Activated gamma-delta T cell (primary cell): ENCODE measurements at places on chromosomes 2 and 18.

DNA sequence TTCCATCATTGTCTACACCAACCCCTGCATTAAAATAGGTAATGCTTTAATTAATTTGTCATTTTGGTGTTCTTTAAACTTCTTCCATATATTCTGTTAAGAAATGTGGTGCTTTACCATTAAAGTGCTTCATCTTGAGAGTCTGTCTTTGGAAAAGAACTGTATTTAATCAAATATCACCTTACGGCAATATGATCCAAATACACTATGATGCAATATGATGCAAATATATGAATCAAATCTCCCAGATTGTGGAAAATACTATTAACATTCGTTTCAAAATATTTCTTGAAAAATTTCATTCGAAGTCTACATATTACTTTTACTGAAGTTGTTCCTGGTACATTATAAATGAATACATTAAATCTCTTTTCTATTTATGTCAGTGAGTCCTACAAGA, 23.0 kb downstream of the VPS4B start:
- DNase-seq: no peak

DNA sequence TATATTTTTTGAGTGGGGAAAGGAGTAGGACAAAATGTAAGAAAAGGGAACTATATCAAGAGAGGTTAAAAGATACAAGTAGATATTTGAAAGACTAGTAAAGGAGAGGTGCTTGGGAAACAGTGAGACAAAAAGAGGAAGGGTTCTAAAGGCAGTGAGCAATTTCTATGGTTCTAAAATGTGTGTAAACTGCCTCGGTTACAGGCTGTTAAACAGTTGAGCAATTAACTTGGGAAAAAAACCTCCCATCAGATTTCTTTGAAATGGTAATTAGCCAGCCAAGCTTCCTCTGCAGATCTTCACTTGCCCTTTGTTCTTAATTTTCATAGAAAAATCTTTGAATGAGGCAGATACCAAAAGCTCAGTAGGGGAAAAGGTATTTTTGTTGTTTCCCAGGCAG, 238.7 kb upstream of the KCNH7 start:
- DNase-seq: no peak

- DNase-seq: no peak
Observed at GRCh38 chr2:158637357-158637756, 157.8 kb upstream of the DAPL1 start.

GRCh38 chr18:44817831-44818473, 137.3 kb downstream of the SETBP1 start:
- no peak for DNase-seq

GRCh38 chr2:177124371-177124770, 88.2 kb upstream of the HNRNPA3 start:
- DNase-seq: no peak

DNA sequence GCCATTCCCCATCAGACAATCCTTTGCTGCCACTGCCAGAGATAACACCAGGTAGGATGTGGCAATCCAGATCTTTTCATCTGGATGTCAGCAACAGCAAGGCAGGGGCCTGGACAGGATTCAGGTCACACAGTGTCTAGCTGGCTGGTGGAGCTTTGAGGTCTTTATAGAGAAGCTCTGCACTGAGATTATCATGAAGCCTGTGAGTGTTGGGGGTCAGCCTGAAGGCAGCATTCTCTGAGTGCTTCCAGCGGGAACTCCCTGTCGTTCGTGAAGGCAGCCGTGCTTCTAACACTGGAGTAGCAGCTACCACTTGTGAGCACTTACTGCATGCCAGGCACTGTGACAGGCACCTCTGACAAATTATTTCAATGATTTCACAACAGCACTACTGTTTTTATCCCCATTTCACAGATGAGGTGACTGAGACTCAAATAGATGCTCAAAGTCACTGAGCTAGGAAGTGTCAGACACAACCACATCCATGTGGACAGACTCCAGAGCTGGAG, 85.7 kb downstream of the SEMA4F start:
- DNase-seq: no peak

DNA sequence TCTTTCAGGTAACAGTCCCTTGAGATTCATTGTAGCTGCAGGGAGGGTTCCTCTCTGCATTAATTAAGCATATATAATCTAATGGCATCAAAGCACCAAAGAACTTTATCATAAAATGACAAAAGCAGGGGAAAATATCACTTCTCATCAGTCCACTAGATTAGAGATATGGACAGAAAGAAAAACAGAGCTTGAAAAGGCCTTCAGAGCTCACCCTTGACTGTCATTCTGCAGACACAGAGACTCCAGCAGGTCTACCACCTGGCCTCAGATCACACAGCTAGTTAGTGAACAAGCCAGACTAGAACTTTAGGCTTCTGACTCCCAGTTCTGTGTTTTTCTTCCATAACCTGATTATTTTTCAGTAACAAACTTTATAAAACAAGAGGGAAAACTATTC, 88.5 kb downstream of the FIGN start:
- DNase-seq: no peak

- no peak for DNase-seq
Observed at GRCh38 chr2:168490015-168490874, 34.2 kb downstream of the CERS6 start.

DNA sequence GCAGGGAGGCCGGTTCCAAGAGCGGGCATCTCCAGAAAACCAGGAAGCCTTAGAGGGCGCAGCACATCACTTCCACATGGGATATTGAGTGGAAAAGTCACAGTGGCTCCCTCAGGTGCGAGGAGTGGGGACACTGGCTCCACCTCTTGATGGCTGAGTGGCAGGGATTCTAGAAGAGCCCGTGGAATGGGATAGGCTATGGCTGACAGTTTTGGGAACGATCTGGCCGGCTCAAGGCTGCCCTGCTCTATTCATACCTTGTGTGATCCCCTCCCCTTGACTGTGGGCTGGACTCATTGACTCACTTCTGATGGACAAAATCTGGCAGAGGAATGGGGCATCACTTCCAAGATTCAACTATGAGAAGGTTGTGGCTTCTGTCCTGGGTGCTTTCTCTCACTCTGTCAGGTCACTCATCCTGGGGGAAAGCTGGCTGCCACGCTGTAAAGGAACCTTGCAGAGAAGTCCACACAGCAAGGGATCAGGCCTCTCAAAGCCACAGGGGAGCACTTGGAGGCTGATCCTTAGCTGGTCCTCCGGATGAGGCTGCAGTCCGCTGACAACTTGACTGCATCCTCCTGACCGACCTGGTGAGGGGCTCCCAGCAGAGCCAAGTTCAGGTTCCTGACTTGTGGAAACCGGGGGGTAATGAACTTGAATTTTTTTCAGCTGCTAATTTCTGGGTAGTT, 46.7 kb upstream of the HS6ST1 start:
- no peak for DNase-seq

DNA sequence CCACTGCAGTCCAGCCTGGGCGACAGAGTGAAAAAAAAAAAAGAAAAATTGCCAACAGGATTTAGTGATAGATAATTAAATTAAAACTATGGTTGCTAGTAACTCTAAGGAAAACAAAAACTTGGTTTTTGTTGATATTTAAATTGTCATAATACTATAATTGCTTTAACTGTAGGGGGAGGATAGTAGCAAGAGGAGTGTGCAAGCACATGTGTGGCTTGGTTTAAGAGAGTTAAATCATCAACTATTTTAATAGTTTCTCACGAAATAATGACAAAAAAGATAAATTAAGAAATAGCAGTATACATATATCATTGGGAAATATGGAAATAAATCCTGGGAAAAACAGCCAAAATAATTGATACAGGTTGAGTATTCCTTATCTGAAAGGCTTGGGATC, 27.4 kb upstream of the RAPGEF4 start:
- DNase-seq: no peak

DNA sequence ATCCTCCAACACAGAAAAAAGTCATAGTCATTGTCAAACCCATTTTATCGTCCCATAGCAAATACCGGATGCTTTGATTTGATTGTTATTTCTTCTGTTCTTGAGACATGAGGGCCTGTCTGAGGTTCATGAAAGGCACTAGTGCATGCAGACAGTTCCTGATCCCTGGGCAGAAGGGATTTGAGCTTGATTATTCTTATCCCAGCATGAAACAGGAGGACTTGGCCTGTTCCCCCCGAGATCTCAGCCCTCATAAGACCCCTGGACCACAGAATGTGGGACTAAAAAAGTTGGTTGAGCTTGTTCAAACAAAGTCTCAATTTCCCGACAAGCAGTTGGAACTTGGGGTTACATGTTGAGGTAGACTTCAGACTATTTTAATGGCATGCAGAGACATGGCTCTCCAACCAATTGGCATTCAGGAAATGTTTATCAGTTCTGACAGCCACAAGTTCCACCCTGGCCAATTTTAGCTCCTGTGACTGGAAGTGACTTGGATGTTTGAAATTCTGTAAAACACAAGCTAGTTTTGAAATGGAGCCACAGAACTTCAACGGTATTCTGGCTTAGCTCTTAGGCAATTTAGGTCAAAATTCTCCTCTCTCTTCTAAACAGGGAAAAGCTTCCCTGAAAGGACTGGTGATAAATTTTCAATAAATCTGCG, 366.9 kb upstream of the SLC14A2 start:
- DNase-seq: no peak

- no peak for DNase-seq
Observed at GRCh38 chr18:7165846-7166393, 48.3 kb upstream of the LAMA1 start.

- DNase-seq: no peak
Observed at GRCh38 chr2:72349016-72349415, 201.4 kb upstream of the CYP26B1 start.

DNA sequence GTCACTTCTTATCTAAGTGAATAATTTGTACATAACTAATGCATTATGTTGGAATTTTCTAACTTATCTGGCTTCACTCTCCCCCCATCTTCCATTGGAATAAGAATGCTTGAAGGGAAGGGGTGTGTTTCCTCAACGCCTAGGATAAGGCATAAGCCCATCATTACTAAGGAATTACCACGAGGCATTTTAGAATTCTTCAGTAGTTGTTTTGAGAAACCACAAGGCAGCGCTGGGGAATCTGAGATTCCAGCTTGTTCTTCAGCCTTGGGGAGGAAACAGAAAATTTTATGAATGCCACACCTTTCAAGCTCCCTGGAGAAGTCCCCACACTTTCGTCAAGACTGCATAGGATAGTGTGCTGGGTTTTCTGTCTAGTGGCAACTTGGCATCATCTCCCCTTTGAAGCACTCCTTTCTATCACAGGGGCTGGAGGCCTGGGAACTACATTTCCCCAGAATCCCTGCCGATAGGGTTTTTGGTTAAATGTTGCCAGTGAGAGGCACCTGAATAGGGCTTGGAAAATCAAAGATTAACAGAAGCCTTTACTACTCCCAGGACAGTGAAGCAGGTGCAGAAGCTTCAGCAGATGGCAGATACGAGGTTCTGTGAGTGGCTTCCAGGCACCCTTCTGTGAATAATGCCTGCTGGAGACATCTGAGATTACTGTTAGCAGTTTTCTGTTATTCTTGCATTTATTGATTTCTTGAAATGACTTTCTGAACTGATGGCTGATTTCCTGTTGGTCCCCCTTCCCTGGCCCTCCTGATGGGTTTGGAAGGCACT, 192.7 kb upstream of the REV1 start:
- DNase-seq: no peak

GRCh38 chr2:225103737-225104141, 61.5 kb upstream of the DOCK10 start:
- no peak for DNase-seq

GRCh38 chr2:206415618-206416243, 27.6 kb upstream of the ADAM23 start:
- DNase-seq: no peak

DNA sequence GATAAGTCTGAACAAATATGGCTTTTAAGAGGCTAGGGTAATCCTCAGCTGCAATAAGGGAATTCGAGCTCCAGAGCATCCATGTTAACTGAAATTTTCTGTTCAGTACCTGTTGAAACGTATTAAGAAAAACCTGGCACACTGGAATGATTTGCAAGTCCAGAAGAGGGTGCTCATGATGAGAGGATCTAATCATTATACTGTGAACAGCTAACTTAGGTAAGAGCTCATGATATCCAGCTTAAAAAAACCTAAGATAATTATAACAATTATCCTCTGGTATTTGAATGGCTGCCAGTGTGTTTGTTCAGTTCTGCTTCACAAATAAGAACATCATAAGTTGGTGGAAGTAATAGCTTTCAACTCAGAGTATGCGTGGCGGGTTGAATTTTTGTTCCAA, 1118.3 kb upstream of the DDX18 start:
- DNase-seq: no peak

DNA sequence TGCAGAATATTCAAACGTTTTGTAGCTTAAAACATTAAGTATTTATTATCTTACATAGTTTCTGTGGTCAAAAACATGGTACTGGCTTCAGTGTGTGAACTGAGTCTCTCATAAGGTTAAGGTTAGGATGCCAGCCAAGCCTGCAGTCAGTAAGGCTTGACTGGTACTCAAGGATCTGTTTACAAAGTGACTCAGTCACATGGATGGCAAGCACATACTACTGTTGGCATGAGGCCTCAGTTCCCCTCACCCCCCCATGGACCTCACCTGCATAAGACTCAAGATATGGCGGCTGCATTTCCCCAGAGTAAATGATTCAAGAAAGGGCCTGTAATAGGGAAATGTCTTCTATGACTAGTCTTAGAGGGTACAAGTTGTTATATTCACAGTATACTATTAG, 1167.5 kb downstream of the DPP10 start:
- DNase-seq: no peak

DNA sequence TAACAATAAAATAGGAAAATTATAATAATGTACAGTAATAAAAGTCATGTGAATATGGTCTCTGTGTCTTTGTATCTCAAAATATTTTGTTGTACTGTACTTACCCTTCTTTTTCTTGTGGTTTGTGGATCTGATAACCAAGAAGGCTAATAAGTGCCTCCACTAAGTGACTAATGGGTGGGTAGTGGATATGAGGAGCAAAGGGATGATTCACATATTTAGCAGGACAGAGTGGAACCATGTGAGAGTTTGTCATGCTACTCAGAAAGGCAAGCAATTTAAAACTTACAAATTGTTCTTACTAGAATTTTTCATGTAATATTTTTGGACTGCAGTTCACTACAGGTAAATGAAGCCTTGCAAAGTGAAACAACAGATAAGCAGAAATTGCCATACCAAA, 1241.2 kb upstream of the CDH2 start:
- DNase-seq: no peak

DNA sequence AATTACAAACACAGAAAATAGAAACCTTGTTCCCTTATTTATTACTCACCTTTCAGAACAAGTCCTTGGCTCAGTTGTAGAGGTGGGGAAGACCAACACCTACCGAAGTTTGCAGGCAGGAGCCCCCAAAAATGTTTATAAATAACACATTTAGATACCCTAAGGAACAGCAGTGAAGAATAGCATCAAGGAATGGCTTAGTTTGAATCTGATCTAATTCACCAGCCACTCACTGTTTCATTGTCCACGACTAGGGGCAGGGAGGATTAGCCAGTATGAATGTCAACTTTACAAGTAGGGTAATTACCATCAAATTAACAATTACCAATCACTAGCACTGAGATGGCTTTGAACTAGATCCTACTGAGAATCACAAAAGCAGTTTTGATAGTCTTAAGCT, 65.4 kb downstream of the PRPF40A start:
- DNase-seq: no peak

- no peak for DNase-seq
Observed at GRCh38 chr2:211598238-211598637, 940.4 kb downstream of the ERBB4 start.

- DNase-seq: no peak
Observed at GRCh38 chr2:65834771-65835475, 402.5 kb upstream of the SPRED2 start.
